NCI-H345 (cell line): ENCODE measurements at places on chromosomes 6 and 20.
A peak's percentile ranks its signal among the peaks of the same experiment; 100 is the strongest.

DNA sequence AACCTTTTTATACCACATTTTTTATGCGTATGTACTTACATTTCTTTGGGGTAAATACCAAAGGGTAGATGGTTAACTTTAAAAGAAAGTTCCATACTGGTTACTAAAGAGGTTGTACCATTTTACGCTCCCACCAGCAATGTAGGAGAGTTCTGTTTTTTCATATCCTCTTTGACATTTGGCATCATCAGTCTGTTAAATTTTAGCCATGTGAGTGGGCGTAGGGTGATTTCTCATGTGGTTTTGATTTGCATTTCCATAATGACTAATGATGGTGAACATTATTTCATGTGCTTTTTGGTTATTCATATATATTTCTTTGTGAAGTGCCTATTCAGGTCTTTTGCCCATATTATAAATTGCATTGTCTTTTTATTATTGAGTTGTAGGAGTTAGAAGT is 194.2 kb downstream of the PRL start:
- no peak for DNase-seq

DNA sequence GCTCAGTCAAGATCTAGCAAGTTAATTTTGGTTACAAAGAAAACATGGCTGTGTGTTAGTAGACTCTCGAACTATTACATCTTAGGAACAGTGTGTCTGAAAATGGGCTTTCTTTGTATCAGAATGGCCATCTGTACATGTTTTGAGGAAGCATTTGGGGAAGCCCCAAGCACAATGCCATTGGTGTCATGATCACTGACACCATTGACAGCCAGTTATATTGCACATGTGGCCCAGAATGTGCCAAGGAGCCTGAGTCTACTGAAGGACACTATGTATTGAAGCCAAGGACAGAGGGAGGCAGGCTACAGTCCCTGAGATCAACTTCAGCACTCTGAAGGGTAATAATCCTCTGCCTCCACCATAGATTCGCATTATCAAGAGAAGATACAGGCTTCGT is 12.6 kb upstream of the FAM50B start:
- DNase-seq, result no peak

GRCh38 chr6:76876922-76877553 is 586.3 kb downstream of the HTR1B start:
- DNase-seq, result peak; percentile 87

DNA sequence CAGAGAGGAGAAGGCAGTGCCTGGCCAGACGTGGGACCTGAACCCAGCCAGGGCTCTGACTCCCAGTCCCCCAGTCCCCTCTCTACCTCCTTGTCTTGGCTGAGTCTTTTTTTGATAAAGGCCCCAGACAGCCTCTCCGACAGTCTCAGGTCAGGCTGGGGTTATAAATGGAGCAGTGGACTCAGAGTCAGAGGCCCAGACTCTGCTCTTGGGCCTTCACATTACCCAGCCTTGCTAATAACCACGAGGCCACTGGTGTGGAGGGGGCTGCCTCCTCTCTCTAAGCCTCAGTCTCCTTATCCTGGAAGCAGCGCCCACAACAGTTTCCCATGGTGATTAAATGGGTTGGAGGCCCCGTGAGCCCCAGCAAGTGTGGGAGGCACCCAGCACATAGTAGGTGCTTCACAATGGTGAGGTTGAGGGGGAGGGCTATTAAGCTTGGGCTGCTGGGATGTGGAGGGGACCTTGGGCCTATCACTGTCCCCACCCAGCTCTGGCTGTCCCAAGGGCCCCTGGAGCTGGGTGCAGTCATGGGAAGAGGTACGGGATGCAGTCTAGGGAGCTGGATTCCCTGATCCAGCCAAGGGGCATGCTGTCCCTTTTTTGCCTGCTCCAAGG is 35.7 kb downstream of the TGM2 start:
- no peak for DNase-seq

GRCh38 chr6:126372626-126373025 is 32.7 kb downstream of the CENPW start:
- no peak for DNase-seq

GRCh38 chr6:89433252-89434149 is 549 bp downstream of the ANKRD6 start:
- DNase-seq, result no peak

DNA sequence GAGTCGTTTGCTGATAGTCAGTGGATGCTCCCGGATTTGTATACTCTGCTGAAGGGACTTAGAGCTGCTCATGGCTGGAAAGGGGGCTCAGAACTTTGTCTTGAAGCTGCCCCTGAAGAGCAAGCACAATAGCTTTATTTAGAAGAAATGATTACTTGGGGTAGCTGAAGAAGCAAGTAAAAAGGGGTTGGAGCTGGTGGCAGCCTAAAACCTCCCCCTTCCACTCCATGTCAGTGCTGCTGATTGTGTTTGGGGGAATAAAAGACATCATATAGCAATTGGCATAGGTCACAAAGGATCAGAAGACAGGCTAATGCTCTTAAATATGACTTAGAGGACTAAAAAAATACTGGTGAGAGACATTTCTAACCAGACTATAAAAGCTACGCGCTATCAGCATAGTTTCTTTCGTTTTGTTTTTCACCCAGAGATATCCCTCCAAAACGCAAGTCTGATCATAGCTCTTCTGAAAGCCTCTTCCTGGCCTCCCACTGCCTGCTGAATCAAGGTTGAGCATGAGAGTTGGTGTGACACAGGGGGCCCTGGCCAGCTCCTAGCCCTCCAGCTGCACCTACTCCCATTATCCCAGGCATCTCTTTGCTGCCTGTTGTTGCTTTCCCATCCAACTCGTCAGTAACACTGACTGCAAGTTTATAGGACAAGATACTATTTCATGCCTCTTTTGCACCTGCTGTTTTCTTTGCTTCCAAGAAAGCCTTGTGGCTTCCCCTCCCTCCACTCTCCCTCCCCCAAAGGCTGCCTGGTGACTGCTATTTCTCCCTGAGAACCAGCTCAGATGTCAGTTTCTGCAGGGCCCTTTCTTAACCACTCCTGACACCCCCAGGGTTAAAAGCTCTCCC is 33.9 kb upstream of the SGK1 start:
- peak; percentile 14 for DNase-seq

GRCh38 chr6:21729431-21729830 is 135.9 kb downstream of the SOX4 start:
- DNase-seq, result no peak

DNA sequence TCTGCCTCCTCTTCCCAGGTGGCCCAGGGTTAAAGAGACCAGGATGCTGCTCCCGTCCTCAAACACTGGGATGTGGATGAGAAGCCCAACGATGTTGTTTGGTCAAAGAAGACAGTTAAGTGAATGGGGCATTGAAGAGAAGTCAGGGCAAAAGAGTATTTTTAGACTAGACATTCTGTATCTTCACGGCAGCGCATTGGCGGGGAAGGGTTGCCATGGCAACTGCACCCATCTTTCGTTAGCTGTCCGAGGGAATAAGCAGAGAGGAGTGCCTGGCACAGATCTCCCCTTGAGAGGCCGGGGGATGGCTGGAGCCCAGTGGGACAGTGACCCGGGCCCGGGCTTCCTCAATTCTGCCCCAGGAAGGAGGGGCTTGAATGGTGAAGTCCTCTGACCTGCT is 56.4 kb upstream of the GPR31 start:
- no peak for DNase-seq

GRCh38 chr20:50758469-50758868 is 27.1 kb downstream of the PARD6B start:
- no peak for DNase-seq

DNA sequence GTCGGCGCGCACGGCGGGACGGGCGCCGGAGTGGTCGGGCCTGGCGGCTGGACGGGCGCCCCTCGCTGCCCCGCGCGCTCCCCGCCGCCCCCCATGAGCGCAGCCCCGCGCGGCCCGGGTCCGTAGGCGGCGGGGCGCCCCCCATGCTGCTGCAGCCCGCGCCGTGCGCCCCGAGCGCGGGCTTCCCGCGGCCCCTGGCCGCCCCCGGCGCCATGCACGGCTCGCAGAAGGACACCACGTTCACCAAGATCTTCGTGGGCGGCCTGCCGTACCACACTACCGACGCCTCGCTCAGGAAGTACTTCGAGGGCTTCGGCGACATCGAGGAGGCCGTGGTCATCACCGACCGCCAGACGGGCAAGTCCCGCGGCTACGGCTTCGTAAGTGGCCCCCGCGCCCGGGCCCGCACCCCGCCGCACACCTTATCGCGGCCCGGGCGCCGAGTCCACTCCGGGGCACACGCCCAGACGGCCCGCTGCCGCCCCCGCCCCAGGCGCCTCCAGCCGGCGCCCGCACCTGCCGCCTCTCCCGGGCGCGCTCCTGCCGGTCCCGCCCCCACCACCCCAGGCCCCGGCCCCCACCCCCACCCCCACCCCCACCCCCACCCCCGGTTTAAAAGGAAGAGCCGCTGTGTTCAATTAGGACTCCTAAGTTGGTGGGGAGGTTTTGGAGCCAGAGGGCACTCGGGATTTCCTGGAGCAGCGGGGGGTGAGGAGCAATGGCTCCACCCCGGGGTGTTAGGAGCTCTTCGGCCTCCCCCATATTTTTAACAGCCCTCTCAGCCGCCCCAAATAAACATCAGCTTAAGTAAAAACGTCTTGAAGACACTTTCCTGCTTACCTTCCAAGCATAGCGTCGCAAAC is 474 bp downstream of the RBM38 start:
- DNase-seq, result peak; percentile 68

- DNase-seq, result no peak
Measured at GRCh38 chr6:14023855-14024254, 93.7 kb upstream of the CD83 start.

GRCh38 chr6:150687508-150687907 is 87.8 kb downstream of the PLEKHG1 start:
- DNase-seq, result no peak

DNA sequence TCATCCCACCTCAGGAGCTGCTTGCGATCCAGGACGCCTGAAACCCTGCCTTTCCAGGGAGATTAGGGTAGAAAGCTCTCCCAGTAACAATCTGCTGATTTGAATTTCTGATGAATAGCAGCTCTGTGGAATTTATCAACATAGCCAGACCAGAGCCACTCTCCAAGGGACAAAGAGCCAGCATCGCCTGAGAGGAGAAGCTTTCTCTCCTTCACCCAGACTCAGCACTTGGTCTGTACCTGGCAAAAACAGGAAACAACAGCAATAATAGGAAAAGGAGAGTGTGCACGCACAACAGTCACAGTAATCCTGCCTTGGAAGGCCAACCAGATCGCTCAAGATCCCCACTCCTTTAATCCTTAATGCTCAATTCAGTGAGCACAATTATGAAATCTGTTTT is 22.3 kb upstream of the ROS1 start:
- no peak for DNase-seq

DNA sequence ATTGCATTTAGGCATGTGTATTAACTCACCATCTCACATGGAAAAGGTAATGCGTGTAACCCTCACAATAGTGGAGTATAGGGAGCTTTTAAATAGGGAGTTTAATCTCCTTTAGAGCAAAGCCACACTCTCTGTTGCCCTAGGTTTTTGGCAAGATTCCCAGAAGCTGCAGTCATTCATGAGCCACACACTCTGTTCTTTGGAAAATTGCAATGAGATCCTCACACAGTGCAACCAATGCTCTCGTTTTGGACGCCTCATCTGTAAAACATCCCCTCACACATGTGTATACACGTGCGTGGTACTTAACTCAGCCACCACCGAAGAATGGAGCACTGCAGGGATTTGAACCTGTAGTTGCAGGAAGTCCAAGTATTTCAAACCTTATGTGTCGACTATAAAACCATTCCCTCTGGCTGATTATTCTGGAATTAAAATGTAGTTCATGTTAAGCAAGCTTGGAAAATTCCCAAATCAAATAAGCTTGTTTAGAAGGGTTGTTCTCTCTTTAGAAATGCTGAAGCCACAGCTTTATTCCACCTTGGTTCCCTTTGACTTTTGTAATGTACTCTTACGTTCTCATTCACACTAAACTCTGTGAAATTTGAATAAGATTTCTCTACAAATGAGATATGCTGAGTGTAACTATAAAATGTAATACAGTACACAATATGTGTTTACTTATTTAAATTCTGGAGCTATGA is 489.8 kb upstream of the MANEA start:
- DNase-seq, result peak; percentile 99

DNA sequence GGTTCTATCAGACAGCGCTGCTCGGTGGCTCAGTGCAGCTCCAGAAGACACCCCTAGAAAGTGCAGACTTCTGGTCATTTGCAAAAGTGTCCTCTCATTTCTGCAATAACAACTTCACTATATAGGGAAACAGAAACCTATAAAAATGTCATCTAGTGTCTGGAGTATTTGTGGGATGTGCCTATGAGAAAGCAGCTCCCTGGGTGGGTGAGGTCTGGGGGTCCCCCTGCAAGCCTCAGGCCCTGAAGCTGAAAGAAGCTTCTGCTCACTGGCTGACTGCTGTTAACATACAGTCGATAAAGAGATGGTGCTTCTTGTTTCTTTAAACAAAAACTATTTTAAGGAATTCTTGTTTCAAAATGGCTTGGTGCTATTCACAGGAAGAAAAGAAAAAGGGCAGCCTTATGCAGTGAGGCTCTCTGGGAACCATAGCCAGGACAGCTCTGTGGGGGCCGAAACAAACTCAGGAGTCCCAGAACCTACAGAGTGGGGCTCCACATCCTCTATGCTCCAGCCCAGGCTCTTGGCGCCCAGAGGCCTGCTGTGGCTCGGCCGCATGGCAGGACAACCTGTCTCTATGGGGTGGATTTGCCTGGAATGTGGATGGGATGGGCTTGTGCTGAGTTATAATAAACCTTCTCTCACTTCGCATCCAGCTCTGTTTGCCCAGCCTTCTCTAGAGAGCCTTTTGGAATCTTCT is 109.7 kb downstream of the BANF2 start:
- no peak for DNase-seq
